Renal cortical epithelial cell (primary cell): ENCODE measurements at places on chromosomes 12 and 14. TPM values are rescaled to one million over a fixed set of nuclear protein-coding genes. Genes with fewer than 3 reads are reported as not detected.
A peak's percentile ranks its signal among the peaks of the same experiment; 100 is the strongest.

DNA sequence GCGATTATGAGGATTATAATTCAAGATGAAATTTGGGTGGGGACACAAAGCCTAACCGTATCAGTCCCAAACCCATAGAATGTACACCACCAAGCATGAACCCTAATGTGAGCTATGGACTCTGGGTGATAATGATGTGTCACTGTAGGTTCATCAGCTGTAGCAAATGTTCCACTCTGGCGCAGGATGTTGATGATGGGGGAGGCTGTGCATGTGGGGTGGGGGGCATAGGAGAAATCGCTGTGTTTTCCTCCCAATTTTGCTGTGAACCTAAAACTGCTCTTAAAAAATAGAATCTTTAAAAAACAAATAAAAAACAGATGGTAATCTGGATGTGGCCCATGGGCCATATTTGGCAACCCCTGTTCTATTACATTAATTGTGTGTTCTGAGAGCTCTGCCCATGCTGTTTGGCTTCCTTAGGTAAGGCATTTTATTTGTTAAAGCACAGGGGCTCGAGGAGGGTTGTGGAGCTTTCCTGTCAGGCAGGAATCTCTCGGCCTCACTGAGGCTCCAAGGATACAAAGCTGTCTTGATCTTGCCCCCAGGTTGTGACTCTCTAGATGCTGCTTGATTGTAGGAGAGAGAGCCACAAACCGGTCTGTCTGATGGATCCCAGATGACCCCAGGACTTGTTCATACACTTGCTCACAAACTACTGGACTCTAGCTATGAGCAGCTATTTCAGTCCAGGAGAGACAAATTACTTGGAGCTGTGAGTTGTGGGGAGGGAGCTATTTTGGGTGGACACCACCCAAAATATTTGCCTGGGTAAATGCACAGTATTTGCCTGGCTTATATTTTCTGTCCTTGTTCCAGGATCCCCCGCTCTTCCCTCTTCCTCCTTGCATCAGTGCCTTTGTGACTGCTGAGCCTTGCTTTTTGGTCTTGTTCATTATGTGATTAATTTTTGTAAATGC is 340.2 kb downstream of the MED13L start:
- DNase-seq = no peak

GRCh38 chr12:105091476-105092206 is 7.4 kb upstream of the ALDH1L2 start:
- DNase-seq = no peak

DNA sequence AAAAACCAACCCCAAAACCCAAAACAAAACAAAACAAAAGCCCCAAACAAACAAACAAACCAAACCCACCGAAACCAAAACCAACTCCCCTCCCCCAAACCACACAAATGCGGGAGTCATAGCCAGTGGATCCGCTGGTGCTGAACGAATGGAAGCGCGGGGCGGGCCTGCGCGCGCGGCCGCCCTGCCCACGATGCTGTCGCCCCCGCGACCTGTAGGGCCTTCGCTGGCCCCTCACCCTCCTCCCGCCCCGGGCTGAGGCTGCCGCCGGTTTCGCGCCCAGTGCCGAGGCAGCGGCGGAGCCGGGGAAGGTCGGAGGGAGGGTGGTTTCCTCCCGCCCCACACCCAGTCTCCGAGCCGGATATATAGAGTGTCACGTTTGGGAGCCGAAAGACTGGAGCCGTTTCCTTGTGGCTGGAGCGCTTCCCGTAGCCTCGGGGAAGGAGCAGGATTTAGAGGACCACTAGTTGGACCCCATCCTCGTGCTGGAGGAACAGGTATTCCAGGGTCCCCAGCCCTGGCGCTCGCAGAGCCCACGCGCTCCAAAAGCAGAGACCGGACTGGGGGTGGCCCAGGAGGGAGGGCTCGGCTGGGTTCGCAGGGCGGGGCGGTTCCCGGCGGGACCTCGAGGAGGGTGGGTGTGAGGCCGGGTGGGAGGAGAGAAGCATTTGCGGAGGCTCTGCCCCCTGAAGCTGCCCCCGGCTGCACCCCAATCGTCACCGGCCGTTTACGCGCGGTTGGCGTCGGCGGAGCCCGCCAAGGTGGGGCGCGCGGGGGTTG is at the start of gene FAR2:
TSS of gene FAR2 (plus strand) at position 368 of the 780 bp plus-strand sequence. CDS start 121,172 bp downstream, outside the sequence.
- DNase-seq = peak; percentile 3

- DNase-seq = no peak
These were observed 35.1 kb downstream of the PPP2R5E start for GRCh38 chr14:63508033-63508432.

GRCh38 chr14:103061482-103061976 is 4.2 kb upstream of the CDC42BPB start:
- DNase-seq = no peak

- DNase-seq = no peak
These were observed 242.3 kb upstream of the PDZRN4 start for GRCh38 chr12:40945772-40946171.

- no peak for DNase-seq
These were observed 1.3 kb downstream of the TM7SF3 start for GRCh38 chr12:27012982-27013255.

GRCh38 chr12:26197832-26198231 is 2.5 kb downstream of the SSPN start:
- DNase-seq = no peak

DNA sequence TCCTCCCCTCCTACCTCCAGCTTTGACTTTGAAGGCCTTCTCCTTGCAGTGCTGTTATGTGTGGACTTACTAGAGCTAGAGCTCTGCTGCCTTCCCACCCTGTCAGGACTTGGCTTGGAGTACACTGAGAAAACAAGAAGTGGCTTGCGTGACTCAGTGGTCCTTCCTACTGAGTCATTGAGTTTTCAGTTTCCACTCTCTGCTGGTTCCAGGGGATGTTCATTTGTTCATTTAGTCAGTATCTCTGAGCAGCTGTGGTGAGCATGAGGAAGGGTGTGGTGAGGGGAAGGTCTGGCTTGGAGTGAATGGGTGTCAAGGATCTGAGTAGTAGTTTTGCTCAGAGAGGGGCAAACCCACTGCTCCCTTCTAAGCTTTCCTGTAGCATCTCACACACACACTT is 17.2 kb upstream of the ELK3 start:
- DNase-seq = no peak

DNA sequence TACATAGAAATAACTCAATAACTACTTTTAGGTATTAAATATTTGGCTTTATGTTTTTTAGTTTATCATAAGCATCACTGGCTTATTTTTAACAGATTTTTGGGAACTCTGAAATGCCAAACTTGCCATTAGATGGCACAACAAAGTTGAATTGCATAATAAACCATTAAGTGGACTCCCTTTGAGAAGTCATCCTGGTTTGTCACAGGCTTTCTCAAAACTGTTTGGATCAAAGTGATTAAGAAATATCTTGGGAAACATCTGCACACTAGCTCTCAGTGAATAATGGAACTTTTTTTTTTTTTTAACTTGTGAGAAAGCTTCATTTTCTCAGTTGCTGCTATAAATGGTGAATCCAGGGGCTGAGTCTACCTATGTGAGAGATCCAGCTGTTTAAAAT is 4.3 kb downstream of the SLC16A7 start:
- DNase-seq = peak; percentile 77

DNA sequence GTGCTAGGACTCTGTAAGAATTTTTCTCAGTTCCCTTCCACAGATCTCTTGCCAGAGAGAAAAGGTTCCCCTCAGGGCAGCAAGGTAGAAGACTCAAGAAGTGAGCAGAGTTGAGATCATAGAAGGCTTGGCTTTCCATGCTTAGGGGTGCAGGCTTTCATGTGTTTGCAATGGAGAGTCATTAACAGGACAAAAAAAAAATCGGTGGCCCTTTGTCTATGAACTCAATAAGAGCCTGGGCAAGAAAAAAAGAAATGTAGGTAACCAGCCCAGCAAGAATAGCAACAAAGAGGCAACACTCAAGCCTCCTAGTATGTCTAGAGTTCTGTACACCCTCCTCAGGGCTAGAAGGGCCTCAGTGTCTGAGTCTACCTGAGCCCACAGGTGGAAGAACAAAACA is 23.4 kb upstream of the LRP6 start:
- no peak for DNase-seq

Gene TESPA1
- total RNA-seq = not detected in 2 replicates

Gene GPRC5D
- not detected in 2 replicates for total RNA-seq

Gene LHX5
- 0.35 TPM in 1 of 2 replicates, not detected in the other for total RNA-seq

Gene NKX2-1
- not detected in 2 replicates for total RNA-seq

Gene KCNH3
- 4.3 TPM in 1 of 2 replicates, not detected in the other for total RNA-seq

Gene TRIM9
- total RNA-seq = 0.69 and 2.9 TPM in 2 replicates

Gene RPAP3
- 19.8 and 30.1 TPM in 2 replicates for total RNA-seq
